ENCODE measurements at places on chromosomes 3 and 15. TPM values are rescaled to one million over a fixed set of nuclear protein-coding genes. Genes with fewer than 3 reads are reported as not detected.

Gene PLA2G4F
- not detected for polyA plus RNA-seq

Gene P2RY1
- polyA plus RNA-seq, result not detected

Gene P4HTM
- polyA plus RNA-seq, result 25.8 TPM

Gene TNFSF10
- polyA plus RNA-seq, result not detected

Gene CCDC80
- 199 TPM for polyA plus RNA-seq

Gene GATA2
- polyA plus RNA-seq, result 13.4 TPM

Gene DAZL
- polyA plus RNA-seq, result not detected

Gene GOLGA8H
- polyA plus RNA-seq, result 0.06 TPM

Gene FBXW12
- polyA plus RNA-seq, result not detected

Gene BCHE
- polyA plus RNA-seq, result not detected

Gene GNAT1
- polyA plus RNA-seq, result not detected

Gene SPTSSB
- polyA plus RNA-seq, result not detected

Gene SAMMSON
- polyA plus RNA-seq, result not detected

Gene AQP9
- polyA plus RNA-seq, result not detected

Gene ROPN1
- polyA plus RNA-seq, result not detected

Gene SLC15A2
- 0.11 TPM for polyA plus RNA-seq

Gene SCAANT1
- not detected for polyA plus RNA-seq

Gene DPPA2
- not detected for polyA plus RNA-seq

Gene REC114
- polyA plus RNA-seq, result not detected

Gene SNTN
- not detected for polyA plus RNA-seq

Gene GOLGA6D
- polyA plus RNA-seq, result not detected

Gene TLR9
- polyA plus RNA-seq, result 0.07 TPM

Gene TRIM42
- not detected for polyA plus RNA-seq

Gene GJD2
- not detected for polyA plus RNA-seq

Gene GP5
- polyA plus RNA-seq, result 0.02 TPM

Gene RHOV
- polyA plus RNA-seq, result 0.13 TPM

Gene NEK11
- polyA plus RNA-seq, result 2.6 TPM

Gene PAQR5
- 2.1 TPM for polyA plus RNA-seq

Gene GOLGA6B
- not detected for polyA plus RNA-seq

Gene SLC9A9
- 2.9 TPM for polyA plus RNA-seq

Gene CCDC54
- not detected for polyA plus RNA-seq

Gene GPR62
- polyA plus RNA-seq, result not detected

Gene SCN11A
- polyA plus RNA-seq, result 0.02 TPM

Gene ACKR2
- polyA plus RNA-seq, result not detected

Gene GOLGA8G
- polyA plus RNA-seq, result not detected

Gene CLDN16
- not detected for polyA plus RNA-seq

Gene CCNL1
- polyA plus RNA-seq, result 132 TPM

Gene NPAP1
- polyA plus RNA-seq, result not detected

Gene ROBO2
- polyA plus RNA-seq, result 1.6 TPM

Gene ASB14
- not detected for polyA plus RNA-seq

Gene ANKUB1
- not detected for polyA plus RNA-seq

Gene CMSS1
- polyA plus RNA-seq, result 12.4 TPM

Gene CISH
- polyA plus RNA-seq, result 2.6 TPM

Gene MYO1E
- polyA plus RNA-seq, result 34.0 TPM

Gene ASTE1
- 4.5 TPM for polyA plus RNA-seq

Gene PRICKLE2
- 3.5 TPM for polyA plus RNA-seq

Gene MYLK
- polyA plus RNA-seq, result 734 TPM

Gene ATXN7
- 15.0 TPM for polyA plus RNA-seq

Gene RTP4
- polyA plus RNA-seq, result 0.16 TPM

Gene PCSK6
- 0.42 TPM for polyA plus RNA-seq

Gene LOXL1
- 59.1 TPM for polyA plus RNA-seq

Gene BSN
- 0.04 TPM for polyA plus RNA-seq

Gene TMCO5A
- polyA plus RNA-seq, result not detected

All from BJ (cell line).